ENCODE measurements at places on chromosomes 11 and 22.

DNA sequence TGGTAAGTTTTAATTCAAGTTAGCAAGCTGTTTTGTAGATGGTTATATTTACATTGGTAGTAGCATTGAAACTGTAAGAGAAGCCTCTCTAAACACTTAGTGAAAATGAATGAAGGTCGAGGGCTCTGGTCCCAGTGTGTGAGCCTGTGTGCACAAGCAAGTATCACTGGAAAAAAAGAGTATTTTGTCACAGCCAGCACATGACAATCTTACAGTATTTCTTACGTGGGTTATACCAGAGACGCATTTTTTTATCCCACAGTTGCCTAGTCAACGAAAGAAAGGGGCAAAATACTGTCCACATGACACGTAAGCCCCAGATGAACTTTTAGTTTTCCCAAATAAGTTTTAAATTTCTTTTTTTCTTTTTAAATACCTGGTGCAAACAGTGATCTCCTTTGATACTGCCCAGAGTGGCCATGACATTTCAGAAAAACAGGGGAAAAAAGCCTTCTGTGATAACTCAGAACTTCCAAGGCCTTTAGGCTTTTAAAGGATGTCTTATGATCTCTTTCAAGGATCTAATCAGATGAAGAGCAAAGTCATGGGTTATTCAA, 23.5 kb downstream of the RAB38 start:
- no peak for DNase-seq
- H3K27me3 ChIP-seq: no peaks in the 10 kb centered on the region
- no peaks in the 10 kb centered on the region for H3K4me1 ChIP-seq

- peaks cover 12% of the 10 kb centered on the region for H3K4me1 ChIP-seq
- peaks cover 14% of the 10 kb centered on the region for H3K27me3 ChIP-seq
- H3K4me3 ChIP-seq: peak within 1 kb of the TSS; percentile 48
These were observed at the start of gene BDNF for GRCh38 chr11:27700351-27701301. TSS of gene BDNF (minus strand) at chr11:27700455. CDS start at chr11:27658564, 41,891 bp downstream.

DNA sequence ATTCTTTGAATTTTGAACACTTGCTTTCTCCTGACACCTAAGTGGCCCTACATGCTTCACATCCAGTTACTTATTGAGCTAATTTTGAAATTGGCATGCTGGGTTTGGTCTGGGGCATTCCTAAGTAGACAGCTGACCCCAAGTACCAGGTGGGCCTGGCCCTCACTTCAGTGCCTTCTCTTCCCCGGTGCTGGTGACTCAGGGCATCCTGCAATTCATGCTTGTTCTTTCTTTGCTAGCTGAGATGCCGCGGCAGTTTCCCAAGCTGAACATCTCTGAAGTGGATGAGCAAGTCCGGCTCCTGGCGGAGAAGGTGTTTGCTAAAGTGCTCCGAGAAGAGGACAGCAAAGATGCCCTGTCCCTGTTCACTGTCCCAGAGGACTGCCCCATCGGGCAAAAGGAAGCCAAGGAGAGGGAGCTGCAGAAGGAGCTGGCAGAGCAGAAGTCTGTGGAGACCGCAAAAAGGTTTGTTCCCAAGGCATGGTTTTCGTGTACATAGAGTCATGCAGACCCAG, 6.3 kb downstream of the AMPD3 start:
- DNase-seq: no peak
- H3K27ac ChIP-seq: no peak overlapping the region

DNA sequence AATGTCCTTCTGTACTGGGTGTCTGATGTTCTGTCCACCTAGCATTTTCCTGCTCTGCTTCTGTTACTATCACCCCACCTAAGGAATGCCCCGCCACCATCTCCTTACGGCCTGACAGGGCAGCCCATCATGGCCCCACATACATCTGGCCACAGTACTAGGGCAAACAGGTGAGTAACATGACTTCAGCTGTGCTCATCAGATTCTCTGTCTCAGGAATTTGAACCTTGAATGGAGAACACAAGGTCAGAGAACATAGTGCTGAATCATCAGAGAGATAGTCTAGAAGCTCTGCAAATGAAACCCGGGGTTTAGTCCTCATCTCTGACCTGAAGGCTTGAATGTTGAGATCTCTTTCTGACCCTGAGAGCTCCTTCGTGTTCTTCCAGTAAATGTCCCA, 32.4 kb downstream of the ZC3H12C start:
- no peak overlapping the region for H3K4me3 ChIP-seq
- no peaks in the 10 kb centered on the region for H3K36me3 ChIP-seq
- no peak overlapping the region for H3K27ac ChIP-seq
- H3K4me1 ChIP-seq: peaks cover 17% of the 10 kb centered on the region
- DNase-seq: no peak

DNA sequence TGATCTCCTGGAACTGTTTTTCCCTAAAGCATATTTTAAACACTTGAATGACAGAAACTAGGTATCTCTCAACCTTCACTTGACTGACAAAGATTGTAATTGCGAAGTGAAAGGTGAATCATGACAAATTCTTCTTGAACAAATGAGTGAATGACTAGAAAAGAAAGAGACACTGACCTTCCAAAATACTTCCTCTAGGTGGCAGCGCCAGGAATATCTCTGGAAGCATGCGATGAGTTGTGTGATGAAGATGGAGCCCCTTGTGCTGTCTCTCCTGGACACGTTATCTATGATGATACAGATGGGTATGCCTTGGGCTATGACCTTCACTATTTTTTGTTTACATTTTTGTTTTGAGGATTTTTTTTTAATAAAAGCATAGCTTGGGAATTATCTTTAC, 7.0 kb upstream of the CASP12 start:
- H3K4me1 ChIP-seq: no peaks in the 10 kb centered on the region
- H3K4me3 ChIP-seq: no peak overlapping the region
- no peaks in the 10 kb centered on the region for H3K27me3 ChIP-seq
- H3K27ac ChIP-seq: no peak overlapping the region

GRCh38 chr11:2169626-2170570, 1.7 kb downstream of the TH start:
- H3K27me3 ChIP-seq: no peaks in the 10 kb centered on the region
- H3K4me3 ChIP-seq: no peak overlapping the region
- no peak for DNase-seq
- H3K27ac ChIP-seq: no peak overlapping the region
- no peaks in the 10 kb centered on the region for H3K36me3 ChIP-seq

- 0 out of 2 replicates have a peak, but pooled peaks cover 2% of the 10 kb centered on the region for H3K4me1 ChIP-seq
- no peaks in the 10 kb centered on the region for H3K36me3 ChIP-seq
- DNase-seq: no peak
These were observed 8.0 kb downstream of the MYO7A start for GRCh38 chr11:77136074-77136473.

GRCh38 chr11:113724778-113725177, 18.7 kb upstream of the TMPRSS5 start:
- no peaks in the 10 kb centered on the region for H3K4me1 ChIP-seq
- H3K27me3 ChIP-seq: no peaks in the 10 kb centered on the region
- no peak for DNase-seq
- H3K27ac ChIP-seq: peak overlapping the region; percentile 46

- no peaks in the 10 kb centered on the region for H3K4me1 ChIP-seq
- no peak overlapping the region for H3K27ac ChIP-seq
- H3K27me3 ChIP-seq: peaks cover 3% of the 10 kb centered on the region
- H3K36me3 ChIP-seq: no peaks in the 10 kb centered on the region
- H3K4me3 ChIP-seq: no peak overlapping the region
These were observed 91.4 kb downstream of the EFCAB6 start for GRCh38 chr22:43720716-43721115.

- H3K27me3 ChIP-seq: peaks cover 26% of the 10 kb centered on the region
- no peaks in the 10 kb centered on the region for H3K4me1 ChIP-seq
- no peak overlapping the region for H3K27ac ChIP-seq
- no peak for DNase-seq
- no peak overlapping the region for H3K4me3 ChIP-seq
These were observed 837 bp upstream of the PLAAT5 start for GRCh38 chr11:63491636-63492372.

DNA sequence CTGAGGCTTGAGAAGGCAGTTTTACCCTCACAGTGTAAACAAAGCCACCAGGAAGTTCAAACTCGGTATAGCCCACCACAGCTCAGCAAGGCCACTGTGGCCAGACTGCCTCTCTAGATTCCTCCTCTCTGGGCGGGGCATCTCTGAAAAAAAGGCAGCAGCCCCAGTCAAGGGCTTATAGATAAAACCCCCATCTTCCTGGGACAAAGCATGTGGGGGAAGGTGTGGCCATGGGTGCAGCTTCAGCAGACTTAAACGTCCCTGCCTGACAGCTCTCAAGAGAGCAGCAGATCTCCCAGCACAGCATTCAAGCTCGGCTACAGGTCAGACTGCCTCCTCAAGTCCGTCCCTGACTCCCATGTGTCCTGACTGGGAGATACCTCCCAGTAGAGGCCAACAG, 69.7 kb downstream of the TTC28 start:
- H3K27ac ChIP-seq: no peak overlapping the region
- no peaks in the 10 kb centered on the region for H3K4me1 ChIP-seq
- no peaks in the 10 kb centered on the region for H3K27me3 ChIP-seq
- no peak for DNase-seq
- no peaks in the 10 kb centered on the region for H3K36me3 ChIP-seq

DNA sequence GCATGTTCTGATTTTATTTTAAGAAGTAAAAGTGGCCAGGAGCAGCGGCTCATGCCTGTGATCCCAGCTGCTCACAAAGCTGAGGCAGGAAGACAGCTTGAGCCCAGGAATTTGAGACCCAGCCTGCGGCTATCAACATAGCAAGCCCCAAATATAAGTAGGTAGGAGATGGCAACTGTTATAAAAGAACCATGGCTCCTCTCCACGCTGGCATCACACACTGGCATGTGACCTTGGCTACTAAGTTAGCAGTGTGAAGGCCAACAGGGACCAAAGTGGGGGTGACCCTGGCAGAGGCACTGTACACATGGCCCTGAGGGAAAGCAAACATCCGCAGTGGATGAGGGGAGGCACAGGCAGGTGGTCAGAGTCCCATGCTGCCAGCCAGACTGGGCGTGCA, 33.0 kb downstream of the TPST2 start:
- no peaks in the 10 kb centered on the region for H3K4me1 ChIP-seq
- no peaks in the 10 kb centered on the region for H3K27me3 ChIP-seq
- no peak overlapping the region for H3K4me3 ChIP-seq
- no peak overlapping the region for H3K27ac ChIP-seq

DNA sequence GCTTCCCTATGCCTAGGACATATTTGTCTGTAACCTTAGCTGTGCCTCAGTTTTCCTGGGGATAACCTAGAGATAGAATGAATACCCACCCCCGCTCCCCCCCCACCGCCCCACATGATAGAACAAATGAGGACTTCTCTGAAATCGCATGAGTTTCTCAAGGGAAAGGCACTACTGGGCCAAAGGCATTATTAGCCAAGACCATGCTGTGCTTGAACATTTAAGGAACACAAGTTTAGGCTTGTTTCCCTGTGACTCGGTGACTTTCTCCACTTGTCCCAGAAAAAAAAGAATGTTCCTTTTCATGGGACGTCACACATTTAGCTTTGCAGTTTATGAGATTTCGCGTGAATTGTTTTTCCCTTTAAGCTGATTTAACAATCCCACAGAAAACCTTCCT, 51.4 kb upstream of the CRTAM start:
- DNase-seq: no peak
- H3K27ac ChIP-seq: no peak overlapping the region
- no peak overlapping the region for H3K4me3 ChIP-seq
- H3K27me3 ChIP-seq: no peaks in the 10 kb centered on the region

GRCh38 chr11:130211781-130212401, 52.3 kb downstream of the ST14 start:
- H3K36me3 ChIP-seq: no peaks in the 10 kb centered on the region
- no peak overlapping the region for H3K27ac ChIP-seq
- H3K4me1 ChIP-seq: 0 out of 2 replicates have a peak, but pooled peaks cover 2% of the 10 kb centered on the region

- no peaks in the 10 kb centered on the region for H3K36me3 ChIP-seq
- H3K27me3 ChIP-seq: peaks cover 25% of the 10 kb centered on the region
- H3K4me1 ChIP-seq: no peaks in the 10 kb centered on the region
- no peak for DNase-seq
- no peak overlapping the region for H3K4me3 ChIP-seq
These were observed 52.3 kb downstream of the SLC22A12 start for GRCh38 chr11:64643256-64643881.

DNA sequence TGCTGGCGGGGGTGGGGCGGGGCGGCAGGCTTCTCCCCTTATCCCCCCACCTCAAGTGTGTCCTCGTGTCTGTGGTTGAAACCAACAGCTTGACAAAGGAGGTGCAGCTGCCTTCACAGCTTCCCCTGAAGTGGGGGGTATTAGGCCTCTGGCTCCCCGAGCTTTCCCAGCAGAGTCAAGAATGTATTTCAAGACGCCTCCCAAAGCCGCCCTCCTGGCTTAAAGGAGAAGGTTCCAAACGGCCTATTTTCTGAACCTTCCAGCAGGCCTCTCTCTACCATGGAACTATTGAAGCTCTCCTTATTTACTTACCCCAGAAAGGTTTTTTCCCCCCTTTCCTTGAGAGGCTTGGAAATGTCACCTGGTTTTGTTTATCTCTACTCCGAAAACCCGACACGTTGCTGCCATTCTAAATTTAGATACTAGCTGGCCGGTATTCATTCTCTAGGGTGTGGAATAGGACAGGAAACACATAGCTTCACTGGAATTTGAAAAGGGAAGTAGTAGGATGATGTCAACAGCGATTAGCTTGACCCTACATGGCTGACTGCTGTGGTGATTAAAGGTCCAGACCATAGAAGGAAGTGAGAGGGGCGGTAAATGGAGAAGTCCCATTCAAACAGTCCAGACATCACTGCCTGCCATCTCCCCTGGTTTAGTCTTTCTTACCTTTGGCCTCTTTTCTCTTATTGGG, 671 bp upstream of the PICALM start:
- H3K36me3 ChIP-seq: no peaks in the 10 kb centered on the region
- peaks cover 28% of the 10 kb centered on the region for H3K4me1 ChIP-seq
- peak overlapping the region; percentile 99 for H3K27ac ChIP-seq
- peak; percentile 75 for DNase-seq

DNA sequence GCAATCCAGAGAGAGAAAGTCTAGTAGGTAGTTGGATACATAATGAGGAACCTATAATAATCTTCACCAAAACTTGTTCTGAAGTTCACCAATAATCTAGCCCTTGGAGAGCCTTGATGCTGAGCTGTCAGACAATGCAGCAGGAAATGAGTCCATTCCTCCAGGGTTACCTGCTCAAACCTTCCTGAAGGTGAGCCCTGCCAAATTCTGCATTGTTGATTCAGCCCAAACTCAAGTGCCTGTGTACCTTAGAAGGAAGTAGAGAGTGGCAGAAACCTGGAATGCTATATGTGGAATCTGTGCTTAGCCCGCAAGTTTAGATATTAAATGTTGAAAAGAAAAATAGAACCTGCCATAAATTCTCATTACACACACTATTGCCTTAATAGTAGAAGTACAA, 77.4 kb upstream of the SPON1 start:
- no peak overlapping the region for H3K4me3 ChIP-seq
- H3K27me3 ChIP-seq: peaks cover 2% of the 10 kb centered on the region
- H3K4me1 ChIP-seq: no peaks in the 10 kb centered on the region
- no peak for DNase-seq

GRCh38 chr22:35777335-35777975, 59.8 kb downstream of the APOL5 start:
- DNase-seq: peak; percentile 2
- peaks cover 3% of the 10 kb centered on the region for H3K4me1 ChIP-seq
- no peak overlapping the region for H3K27ac ChIP-seq
- H3K4me3 ChIP-seq: no peak overlapping the region
- no peaks in the 10 kb centered on the region for H3K36me3 ChIP-seq

GRCh38 chr11:101974255-101974654, 57.9 kb upstream of the ANGPTL5 start:
- peaks cover 3% of the 10 kb centered on the region for H3K4me1 ChIP-seq
- H3K27ac ChIP-seq: no peak overlapping the region
- no peaks in the 10 kb centered on the region for H3K36me3 ChIP-seq
- no peak overlapping the region for H3K4me3 ChIP-seq
- no peaks in the 10 kb centered on the region for H3K27me3 ChIP-seq

Measured in Panc1 (cell line).